Suppressor macrophage (primary cell): ENCODE measurements at places on chromosomes 6 and 20.

- DNase-seq, result no peak
Observed at GRCh38 chr20:62669249-62669648, 26.9 kb downstream of the SLCO4A1 start.

GRCh38 chr20:40668449-40669228 is 20.4 kb downstream of the MAFB start:
- DNase-seq, result no peak

- no peak for DNase-seq
Observed at GRCh38 chr6:112511441-112511840, 164.3 kb downstream of the RFPL4B start.

DNA sequence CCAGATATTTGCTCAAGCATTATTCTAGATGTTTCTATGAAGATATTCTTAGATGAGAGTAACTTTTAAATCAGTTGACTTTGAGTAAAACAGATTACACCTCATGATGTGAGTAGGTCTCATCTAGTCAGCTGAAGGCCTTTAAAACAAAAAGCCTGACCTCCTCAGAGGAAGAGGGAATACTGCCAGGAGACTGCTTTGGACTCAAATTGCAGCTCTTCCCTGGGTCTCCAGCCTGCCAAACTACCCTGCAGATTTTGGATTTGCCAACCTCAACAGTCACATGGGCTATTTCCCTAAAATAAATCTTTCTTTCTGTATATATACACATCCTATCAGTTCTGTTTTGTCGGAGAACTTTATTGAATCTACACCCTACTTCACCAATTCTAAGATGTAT is 182.5 kb upstream of the TENT5A start:
- DNase-seq, result no peak

DNA sequence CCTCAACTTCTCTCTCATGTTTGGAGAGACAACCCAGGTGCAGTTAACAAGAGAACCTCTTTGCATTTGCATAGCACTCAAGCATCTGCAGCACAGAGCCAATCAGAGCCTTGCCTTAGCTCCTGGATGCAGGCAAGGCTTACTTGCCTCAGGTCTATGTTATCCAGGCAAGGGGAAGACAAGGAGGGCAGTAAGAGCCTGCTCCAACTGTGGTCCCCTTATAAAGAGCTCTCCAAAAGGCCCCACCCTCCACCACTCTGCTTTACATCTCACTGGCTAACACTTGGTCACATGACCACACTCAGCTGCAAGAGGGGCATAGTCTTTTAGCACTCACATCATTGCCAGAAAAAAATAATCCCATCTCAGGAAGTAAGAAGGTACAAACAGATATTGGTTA is 540.0 kb downstream of the PTPRT start:
- DNase-seq, result no peak

- no peak for DNase-seq
Observed at GRCh38 chr6:83413068-83413467, 17.8 kb downstream of the ME1 start.

GRCh38 chr6:55918639-55919038 is 43.2 kb upstream of the BMP5 start:
- no peak for DNase-seq

- no peak for DNase-seq
Observed at GRCh38 chr6:160975162-160975561, 16.4 kb upstream of the MAP3K4 start.

DNA sequence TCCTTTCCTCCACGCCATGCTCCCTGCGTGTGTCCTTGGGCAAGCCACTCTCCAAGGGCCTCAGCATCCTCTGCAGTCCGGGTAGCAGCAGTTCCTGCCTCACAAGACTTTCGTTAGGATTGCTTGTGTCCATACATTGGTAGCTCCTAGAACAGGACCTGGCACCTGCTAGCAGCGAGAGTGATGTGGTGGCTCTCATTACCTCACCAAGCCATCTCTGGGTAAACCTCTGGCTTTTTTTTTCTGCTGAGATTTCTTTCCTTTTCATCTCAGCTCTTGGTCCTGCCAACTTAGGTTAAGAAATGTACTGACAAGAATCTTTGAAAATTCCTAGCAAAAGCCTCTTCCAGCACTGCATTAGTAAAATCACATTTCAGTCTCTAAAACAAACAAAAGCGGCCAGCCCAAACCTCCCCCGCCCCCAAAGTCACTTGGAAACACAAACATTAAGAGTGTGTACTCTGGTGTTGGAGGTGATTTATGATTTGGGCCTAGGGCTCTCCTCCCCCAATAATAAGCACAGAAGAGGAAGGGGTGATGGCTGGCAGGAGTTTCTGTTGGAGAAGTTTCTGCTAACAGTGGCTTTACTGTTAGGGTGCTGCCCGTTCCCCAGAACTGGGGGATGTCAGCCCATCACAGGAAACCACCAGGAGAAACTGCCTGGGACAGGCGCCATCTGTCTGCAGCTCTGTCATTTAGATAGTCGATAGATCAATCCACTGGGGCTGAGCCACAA is 199.2 kb downstream of the CD83 start:
- no peak for DNase-seq

GRCh38 chr6:89045576-89045975 is 35.0 kb upstream of the PNRC1 start:
- no peak for DNase-seq

DNA sequence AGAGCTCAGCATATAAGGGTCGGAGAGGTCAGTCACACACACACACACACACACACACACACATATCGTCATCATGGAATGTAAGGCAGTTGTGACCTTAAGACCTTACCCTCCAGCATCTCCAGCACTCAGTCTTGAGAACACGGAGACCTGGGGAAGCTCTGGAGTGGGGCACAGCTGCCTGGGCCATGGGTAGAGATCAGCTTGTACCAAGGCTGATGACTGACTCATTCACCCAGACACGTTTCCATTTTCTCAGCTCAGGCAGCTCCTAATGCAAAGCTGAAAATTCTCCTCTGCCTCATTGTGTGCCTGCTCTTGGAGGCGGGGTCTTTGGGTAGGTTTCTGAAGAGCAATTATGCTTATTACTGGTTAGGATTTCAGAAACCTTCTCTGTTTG is 38.3 kb upstream of the PDYN start:
- DNase-seq, result no peak
